ENCODE measurements at places on chromosomes 12 and 14.

DNA sequence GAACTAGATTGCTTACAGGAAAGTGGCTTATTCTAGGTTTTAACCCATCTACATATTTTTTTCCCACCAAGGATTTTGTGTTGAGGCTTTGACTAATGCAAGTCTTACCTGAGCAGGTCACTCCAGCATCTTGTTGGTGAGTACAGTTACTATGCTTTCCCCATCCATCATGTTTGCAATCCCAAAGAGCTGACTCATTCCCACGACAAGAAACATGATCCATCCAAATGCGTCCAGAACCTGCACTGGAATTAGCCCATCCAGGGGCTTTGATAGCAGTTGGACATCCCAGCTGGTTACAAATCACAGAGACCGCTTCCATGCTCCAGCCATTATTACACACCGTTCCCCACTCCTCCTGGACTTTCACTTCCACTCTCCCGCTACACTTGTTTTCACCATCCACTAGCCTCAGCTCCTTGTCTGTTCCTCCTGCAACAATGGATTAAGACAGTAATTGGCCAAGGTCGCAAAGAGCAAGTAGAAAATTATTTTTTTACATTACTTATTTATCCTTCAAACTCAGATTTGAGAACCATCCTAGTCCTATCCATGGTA is 2.5 kb downstream of the CD163 start:
- DNase-seq: no peak

- no peak for DNase-seq
Measured at GRCh38 chr14:68772761-68773381, 20.0 kb downstream of the ZFP36L1 start.

- DNase-seq: no peak
Measured at GRCh38 chr12:105274571-105274970, 38.6 kb upstream of the APPL2 start.

- no peak for DNase-seq
Measured at GRCh38 chr12:109695961-109696461, 17.6 kb upstream of the FAM222A start.

DNA sequence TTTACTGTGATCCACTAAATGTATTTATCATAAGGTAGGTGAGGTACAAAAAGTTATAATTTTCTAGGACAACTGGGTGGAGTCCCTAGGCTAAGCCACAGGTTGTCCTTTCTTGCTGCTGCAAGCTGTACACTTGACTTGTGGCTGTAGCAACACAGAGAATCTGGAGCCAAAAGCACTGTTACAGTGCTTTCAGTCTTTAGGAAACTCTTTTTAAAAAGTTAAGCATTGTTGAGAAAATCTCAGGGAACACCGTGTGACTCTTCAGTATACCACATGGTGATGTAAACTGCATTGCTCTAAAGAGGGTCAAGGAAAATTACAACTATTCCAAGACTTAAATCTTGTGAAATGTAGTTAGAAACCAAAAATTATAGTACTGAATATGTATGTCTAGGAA is 11.4 kb downstream of the SLC15A5 start:
- no peak for DNase-seq

- DNase-seq: peak; percentile 47
Measured at GRCh38 chr12:103929046-103929783, 995 bp upstream of the HSP90B1 start.

- no peak for DNase-seq
Measured at GRCh38 chr12:19572920-19573558, 133.7 kb downstream of the AEBP2 start.

DNA sequence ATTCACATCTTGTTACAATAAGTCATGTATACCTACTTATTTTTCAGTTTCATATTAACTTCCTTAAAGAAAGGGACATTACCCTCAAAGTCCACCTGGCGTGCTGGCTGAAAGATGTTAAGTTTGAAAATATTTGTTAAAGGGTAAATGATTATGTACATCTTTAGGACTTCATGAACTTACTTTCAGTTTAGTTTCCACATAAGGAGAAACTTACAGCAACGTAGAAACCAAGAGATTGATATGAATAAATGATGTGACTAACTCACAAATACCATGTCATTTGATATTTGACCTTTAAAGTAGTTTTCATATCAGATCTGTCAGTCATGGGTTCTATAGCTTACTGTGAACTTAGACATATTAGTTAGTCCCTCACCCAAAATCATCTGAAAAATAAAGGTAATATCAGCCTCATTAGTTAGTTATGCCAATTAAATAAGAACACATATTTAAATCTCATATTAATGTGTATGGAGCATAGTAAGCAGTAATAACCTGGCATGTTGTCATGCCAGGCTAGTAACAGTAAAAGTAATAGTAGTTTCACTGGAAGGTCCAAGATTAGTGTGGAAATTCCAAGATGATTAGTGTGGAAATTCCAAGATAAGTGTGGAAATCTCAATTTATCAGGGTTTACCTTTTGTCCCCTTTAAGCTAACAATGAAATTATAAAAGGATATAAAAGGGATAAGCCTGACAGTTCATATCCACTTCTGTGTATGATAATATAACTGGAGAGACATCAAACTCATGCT is 1.9 kb upstream of the CLEC2D start:
- DNase-seq: no peak

DNA sequence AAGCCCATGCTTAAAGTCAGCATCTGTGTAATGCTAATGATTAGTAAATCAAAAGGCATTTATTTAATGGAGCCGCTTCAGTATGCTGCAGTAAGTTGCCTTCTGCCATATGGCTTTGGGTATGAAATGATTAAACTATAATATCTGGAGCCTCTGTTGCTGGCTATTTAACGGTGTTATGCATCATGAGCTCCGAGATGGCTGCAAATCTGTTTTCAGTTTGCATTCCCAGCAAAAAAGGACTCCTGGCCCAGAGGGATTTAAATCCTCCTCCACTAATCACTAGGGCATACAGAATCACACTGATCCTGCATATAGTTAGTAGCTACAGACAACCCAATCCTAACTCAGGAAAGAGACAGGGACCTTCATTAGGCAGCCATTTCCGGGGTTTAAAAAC is 171.5 kb upstream of the EEA1 start:
- peak; percentile 67 for DNase-seq

- no peak for DNase-seq
Measured at GRCh38 chr14:54337314-54337713, 59.5 kb upstream of the CDKN3 start.

- DNase-seq: no peak
Measured at GRCh38 chr14:95023886-95024285, 133.4 kb downstream of the DICER1 start.

GRCh38 chr12:2930865-2931264 is 28.3 kb upstream of the TEAD4 start:
- DNase-seq: no peak

DNA sequence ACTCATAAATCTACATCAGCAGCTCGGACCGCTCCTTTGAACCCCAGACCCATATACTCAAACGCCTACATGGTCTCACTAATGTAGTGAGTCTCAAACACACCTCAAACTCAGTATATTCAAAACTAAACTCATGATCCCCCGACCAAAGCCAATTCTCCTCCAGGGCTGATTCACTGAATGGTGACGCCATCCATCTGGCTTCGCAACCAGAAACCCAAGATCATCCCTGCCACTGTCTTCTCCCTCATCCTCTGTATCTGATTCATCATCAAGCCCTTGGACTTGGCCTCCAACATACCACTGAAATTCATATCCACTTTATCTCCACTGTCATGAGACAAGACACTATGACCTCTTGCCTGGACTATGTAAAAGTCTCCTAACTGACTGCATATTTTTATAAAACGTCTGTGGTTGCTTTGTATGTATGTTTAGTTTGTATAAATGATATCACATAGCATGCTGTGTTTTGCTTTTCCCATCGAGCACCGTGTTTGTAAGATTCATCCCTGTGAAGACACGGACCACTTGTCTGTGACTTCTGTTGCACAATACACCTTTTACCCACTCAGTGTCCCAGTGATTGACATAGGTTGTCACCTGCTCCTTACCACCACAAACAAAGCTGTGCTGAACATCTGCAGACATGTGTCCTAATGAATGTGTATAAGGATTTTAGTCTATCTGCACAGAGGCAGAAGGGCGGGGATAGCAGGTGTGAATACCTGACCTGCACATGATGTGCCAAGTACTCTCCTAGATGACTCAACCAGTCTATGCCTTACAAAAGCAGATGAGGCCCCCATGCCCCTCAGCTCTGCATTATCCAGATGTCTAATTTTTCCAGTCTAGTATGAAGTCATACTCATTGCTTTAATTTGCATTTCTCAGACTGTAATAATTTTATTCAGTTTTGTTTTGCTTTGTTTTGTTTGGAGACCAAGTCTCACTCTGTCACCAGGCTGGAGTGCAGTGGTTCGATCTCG is 76.9 kb downstream of the VWF start:
- DNase-seq: no peak

DNA sequence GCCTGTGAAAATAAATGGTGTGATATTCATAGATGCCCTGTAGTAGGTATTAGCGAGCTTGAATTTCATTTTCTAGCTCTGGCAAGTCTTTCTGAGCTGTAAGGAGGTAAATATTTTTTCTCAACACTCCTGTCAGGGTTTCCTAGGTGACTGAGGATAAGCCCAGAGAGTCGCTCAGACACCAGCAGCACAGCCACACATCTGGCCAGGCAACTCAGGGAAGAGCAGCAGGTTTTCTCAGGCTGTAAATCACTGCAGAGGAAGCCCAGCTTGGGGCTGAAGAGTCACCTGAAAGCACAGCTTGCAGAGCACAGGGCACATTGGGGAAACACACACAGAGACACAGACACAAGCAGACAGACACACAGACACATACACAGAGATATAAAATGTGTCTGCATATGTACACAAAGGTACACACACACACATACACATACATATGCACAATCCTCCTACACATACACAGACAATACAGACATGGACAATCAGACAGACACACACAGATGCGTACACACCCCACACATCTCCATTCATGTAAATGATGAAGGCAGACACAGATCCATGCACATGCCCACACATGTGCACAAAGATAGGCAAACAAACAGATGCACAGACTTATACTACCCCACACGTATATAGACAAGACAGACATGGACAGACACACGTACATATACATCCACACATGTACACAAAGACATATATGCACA is 232.0 kb upstream of the TMTC1 start:
- no peak for DNase-seq

GRCh38 chr14:96494331-96494730 is 7.9 kb upstream of the PAPOLA start:
- DNase-seq: no peak

GRCh38 chr14:65043893-65044595 is 57.3 kb downstream of the FNTB start:
- no peak for DNase-seq

DNA sequence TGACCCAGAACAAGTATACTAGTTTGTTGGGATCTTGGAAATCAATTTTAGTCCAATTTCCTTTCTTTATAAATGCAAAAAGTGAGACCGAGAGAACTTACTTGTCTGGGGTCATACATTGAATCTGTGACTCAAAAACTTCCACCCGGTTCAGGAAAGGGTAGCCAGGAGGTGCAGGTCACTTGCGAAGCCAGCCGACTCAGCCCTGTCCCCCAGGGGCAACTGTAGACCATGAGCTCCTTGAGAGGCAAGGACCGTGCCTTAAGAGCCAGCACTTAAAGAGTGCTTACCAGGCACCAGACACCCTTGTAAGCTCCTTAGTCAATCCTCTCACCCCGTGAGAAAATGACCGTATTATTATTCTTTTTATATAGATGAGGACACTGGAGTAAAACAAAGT is 505 bp upstream of the BCDIN3D start:
- DNase-seq: no peak

- no peak for DNase-seq
Measured at GRCh38 chr12:114420944-114421335, 15.0 kb upstream of the TBX5 start.

DNA sequence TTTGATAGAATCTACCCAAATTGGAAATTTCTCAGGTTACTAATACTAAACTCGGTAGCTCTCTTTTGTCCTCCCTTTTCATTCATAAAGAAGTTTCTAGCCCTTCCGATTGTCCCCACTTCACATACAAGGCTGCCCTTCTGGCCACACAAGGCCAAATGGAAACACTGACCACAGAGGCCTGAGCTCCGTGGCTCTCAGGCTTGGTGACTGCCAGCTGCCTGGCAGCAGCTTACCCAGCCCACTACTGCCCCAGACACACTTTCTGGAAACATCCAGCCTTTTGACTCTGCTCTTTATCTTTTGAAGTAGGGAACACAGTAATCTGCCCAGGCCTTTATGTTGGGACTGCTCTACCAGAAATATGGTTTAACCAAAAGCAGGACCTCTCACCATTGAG is 167.2 kb downstream of the GCH1 start:
- DNase-seq: no peak
